ENCODE measurements at places on chromosomes 2 and 18.

- no peak for DNase-seq
These were observed 371.2 kb downstream of the INSIG2 start for GRCh38 chr2:118459426-118459825.

DNA sequence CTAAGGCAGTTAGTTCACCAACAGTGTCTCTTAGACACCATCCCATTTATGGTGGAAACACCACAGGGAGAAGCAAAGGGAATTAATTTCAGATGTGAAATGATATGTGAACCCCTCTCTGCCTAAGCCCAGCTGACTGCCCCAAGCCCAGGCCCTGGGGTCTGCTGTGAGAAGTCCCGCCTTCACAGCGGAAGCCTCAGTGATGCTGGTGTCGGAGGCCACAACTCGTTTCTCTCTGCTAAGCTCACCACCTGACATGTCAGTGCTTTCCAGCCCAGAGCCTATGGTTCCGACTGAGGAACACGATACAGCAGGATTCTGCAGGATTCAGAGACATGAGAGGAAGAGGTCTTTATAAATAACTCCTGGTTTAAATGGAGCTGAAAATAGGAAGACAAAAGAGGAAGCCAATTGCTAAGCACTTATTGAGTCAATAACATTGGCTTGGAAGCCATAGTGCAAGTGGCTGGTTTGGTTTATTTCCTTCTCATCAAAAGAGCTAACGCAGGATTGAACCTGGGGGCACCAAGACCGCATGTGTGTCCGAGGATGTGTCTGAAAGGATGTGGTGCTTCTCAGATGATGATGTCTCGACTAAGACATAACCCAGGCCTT, 21.9 kb upstream of the LOXHD1 start:
- DNase-seq, result no peak

DNA sequence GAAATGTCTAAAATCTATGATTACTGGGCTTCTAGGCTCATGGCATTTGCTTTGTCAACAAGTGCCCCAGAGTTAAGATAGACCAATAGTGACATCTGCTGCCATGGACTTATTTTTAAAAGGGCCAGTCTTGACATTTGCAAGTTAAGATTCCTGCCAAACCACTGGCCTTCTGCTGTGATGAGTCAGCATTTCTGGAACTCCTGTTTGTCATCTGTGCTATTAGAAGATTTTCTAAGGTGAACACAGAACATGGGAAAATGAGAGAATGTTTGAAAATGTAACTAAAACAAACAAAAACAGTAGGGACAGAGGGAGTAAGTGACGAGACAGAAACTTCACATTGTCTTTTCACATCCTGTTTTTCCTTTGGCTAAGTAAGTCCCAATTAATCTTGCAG, 93.7 kb upstream of the WDR75 start:
- DNase-seq, result no peak

- peak; percentile 17 for DNase-seq
These were observed 203.0 kb downstream of the SOCS6 start for GRCh38 chr18:70491734-70492348.

DNA sequence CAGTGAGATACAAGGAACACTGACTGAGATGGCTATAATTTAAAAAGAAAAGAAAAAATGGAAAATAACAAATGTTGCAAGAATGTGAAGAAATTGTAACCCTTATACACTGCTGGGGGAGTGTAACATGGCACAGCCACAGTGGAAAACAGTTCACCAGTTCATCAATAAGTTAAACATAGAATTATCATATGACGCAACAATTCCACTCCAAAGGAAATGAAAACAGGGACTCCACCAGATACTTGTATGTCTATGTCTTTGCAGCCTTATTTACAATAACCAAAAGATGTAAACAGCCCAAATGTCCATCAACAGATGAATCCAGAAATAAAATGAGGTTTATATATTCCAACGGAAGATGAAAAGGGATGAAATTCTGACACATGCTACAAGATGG, 30.8 kb downstream of the DDX18 start:
- DNase-seq, result no peak

GRCh38 chr18:24659827-24660720, 199.6 kb downstream of the HRH4 start:
- DNase-seq, result no peak

GRCh38 chr2:234031207-234031606, 19.3 kb upstream of the SPP2 start:
- no peak for DNase-seq

GRCh38 chr2:235055891-235056516, 104.2 kb downstream of the SH3BP4 start:
- DNase-seq, result no peak

GRCh38 chr2:131008967-131009366, 84.3 kb downstream of the FAM168B start:
- no peak for DNase-seq

DNA sequence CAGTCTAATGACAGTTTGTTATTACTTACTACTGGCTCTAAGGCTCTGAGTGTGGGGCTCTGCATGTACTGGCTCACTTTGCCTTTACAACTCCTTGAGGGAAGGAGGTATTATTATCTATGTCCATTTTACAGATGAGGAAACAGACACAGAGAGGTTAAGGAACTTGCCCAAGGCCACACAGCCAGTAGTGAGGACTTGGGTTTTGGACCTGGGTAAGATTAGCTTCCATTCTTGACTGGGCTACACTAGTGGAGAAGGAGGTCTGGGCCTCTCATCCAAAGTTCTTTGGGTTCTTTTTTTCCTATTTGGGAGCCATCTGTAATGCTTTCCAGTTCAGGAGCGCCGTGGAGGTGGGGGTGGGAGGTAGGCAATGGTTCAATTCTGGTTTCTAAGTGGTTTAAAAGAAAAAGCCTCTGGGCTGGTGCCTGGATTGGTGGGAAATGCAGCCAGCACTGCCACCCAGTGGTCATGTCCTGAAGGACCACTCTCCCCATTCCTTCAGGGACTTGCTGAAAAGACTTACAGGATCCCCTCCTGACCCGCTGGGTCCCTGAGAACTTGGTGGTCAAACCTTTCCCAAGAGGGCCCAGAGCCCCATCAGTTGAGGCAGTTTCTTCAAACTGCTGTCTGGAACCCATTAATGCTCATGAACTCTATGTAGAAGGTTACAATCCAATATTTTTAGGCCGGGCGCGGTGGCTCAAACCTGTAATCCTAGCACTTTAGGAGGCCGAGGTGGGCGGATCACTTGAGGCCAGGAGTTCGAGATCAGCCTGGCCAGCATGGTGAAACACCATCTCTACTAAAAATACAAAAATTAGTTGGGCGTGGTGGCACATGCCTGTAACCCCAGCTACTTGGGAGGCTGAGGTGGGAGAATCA, 38.6 kb upstream of the NOTO start:
- peak; percentile 32 for DNase-seq

DNA sequence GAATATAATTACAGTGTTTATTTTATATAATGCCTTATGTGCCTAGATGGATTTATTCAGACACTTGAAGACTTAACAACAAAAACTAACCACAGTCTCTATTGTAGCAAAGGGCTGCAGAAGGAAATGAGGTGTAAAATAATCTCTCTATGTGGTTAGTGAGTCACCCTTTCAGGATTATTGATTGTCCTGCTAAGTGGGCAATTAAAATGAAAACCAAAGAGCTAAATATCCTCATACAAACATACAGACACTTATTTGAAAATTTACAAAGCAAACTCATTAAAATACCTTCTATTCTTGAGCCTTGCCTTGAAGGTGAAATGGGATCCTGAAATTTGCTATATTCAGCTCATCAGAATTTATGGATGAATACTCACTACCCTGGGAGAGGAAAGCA, 27.7 kb upstream of the DCC start:
- no peak for DNase-seq

DNA sequence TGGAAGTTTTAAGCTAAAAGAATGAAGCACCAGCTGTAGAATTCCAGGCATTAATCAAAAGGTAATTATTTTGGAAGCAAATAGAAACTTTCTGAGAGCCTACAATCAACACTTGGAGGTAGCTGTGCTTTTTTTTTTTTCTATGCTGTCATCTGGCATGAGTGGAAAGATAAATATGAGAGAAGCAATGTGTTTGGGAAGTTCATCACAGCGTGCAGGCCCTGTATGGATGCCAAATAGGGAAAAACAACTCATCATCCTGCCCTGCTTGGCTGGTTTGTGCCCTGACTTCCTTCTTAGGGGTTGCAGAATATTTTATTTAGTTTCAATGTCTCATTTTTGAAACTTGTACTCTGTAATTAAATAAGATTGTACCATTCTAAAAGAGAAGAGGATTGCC, 437.4 kb downstream of the PIK3C3 start:
- DNase-seq, result no peak

GRCh38 chr2:205361970-205362369, 320.3 kb upstream of the NRP2 start:
- no peak for DNase-seq

DNA sequence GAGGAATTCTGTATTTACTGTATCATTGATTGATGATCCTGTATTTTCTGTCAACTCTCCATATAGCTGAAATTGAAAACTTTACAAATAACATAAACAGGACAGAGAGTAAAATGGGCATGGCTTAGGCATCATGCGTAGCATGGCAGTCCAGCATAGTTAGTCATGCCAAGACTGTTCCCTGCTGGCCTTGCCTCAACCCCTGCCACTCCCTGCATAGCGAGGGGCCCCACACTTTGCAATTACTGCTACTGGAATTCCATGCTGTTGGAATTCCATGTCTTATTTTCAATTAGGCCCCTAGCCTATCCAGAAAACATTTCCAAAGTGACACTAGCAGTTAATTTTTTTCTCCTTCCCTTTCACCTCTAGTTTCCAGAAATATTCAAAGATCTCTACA, 15.1 kb upstream of the SOX11 start:
- no peak for DNase-seq

GRCh38 chr18:23723121-23723520, 33.9 kb downstream of the LAMA3 start:
- no peak for DNase-seq

- no peak for DNase-seq
These were observed 16.0 kb upstream of the ST8SIA3 start for GRCh38 chr18:57336343-57336742.

GRCh38 chr2:46351750-46352138, 54.5 kb downstream of the EPAS1 start:
- no peak for DNase-seq

DNA sequence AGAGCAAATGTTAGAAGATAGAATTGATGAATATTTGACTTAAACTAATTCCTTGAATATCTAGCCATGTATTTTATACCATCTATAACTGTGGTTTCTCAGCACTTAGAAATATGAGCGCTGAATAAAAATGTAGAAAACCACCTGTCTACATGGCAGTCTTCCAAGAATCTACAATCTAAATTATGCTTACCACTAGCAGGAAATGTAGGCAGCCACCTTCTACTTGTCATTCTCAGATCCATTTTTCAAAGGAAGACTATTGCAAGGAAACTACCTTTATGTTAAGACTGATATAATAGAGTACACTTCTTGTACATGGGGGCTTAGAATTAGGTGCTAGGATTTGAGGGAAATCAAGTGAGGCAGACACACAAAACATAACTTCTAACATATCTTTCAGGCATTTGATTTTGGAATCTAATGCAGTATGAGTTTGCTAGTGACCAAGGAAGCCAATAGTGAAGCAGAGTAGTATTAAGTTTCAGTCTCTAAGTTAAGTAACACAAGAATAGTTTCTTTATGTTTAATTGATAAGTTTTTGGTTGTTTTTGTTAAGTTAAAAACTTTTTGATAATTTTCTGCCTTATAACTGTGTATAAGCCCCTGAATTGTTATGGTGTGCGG, 175.9 kb upstream of the ITGA4 start:
- no peak for DNase-seq

- DNase-seq, result no peak
These were observed 64.4 kb downstream of the ACOXL start for GRCh38 chr2:110796716-110797301.

DNA sequence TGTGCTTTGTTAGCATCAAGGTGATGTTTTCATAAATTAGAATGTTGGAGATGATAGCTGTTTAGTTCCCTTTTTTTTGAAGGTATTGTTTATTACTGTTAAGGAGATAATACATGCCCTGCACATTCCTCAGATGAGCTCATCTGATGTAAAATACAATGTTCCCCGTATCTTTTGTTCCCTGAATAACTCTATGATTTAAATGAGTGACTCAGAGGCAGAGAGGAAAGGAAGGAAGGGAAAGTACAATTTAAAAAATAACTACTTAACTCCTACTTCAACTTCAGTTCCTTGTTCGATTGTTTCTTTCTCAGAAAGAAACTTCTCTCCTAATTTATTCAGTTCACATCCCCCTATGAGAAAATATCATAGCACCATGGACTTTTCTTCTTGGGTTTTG, 208.7 kb downstream of the KCNE4 start:
- DNase-seq, result no peak

DNA sequence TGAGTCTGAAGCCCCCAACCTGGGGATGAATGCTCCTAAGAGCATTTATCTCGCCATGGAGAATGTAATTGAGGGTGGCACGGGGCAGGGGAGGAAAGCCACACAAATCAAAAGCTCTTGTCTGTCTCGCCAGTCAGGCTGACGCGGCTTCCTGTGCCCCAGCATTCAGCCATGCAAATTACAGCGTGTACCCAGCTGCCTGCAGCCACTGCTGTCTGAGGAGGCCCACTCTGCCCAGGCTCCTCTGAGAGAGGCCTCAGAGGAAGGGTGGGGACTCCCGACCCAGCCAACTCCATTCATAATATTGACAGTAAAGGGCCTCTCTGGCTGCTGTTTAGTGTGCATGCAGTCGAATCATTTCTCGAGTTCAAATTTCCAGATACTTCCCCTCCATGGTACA, 22.0 kb downstream of the SMAD7 start:
- peak; percentile 10 for DNase-seq

DNA sequence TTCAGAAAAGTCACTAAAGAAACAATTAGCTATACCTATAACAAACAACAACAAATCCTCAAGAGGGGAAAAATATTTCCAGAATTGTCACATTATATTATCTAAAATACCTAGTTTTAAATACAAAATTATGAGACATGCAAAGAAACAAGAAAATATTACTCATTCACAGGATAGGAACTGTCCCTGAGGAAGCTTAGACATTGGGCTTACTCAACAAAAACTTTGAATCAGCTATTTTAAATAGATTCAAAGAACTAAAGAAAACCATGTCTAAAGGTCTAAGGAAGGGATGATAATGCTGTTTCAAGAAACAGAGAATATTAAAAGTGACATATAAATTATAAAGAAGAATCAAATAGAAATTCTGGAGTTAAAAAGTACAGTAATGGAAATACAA, 131.9 kb upstream of the ZNF516 start:
- DNase-seq, result no peak

DNA sequence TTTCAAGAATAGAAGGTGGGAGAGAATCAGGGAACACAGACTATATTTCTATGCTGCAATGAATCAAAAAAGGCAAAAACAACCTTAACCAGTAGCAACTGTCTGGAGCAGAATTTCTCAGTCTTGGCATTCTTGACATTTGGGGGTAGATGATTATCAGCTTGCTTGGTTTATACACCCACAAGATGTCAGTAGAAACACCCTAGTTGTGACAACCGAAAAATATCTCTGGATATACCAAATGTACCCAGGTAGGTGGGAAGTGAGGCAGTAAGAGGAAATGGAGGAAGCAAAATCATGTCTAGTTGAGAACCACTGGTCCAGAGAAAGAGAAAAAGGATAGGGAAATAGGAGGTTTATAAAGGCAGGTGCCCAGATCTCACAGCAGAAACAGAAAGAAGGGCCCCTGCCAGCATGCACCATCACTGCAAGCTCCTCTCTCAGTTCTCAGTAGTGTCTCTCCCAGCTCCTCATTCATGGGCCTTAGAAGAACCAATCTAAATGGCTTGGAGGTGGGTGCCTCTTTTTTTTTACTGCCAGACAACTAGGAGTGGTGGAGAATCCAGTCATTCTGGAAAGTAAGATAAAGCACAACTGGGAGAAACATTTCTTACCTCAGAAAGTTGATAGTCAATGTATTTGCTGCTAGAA, 50.4 kb downstream of the MBD2 start:
- no peak for DNase-seq

Data from activated naive CD4-positive, alpha-beta T cell (primary cell).